ENCODE measurements at places on chromosomes 1 and 21.

DNA sequence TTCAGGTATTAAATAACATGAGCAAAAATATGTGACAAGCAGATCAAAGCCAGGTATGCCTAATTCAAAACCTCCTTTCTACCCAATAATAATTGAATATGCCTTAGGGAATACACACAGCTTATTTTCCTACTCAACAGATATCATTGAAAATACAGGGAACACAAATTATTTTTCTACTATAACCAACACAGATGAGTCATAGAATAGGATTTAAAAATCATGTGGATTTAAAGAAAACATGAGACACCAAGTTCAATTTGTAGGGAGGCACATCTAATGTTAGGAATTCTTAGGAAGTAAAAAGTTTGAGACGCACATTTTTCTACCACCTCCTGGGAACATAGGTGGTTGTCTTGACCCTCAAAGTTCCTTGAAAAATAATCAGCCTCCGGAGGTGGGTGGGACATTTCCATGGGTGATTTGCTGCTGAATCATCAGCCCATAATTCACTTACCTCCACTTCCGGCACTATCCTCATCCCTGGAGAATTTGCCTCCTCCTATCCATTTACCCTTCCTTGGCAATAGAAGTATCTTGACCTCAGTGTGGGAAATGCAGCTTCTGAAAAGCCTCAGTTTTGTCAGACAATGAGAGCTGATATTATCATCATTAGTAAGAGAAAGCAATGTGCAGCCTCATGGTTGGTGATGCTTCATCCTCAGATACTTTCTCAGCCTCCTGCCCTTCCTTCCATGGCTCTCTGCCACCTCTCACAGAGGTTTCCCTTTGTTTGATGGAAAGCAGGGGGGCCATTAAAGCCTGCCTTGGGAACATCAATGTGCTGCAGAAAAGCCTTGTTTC, 33.5 kb upstream of the RGS4 start:
- no peak for DNase-seq

GRCh38 chr1:150477733-150478132, 9.5 kb upstream of the TARS2 start:
- no peak for DNase-seq

GRCh38 chr1:230540421-230541155, 101.7 kb upstream of the COG2 start:
- no peak for DNase-seq

DNA sequence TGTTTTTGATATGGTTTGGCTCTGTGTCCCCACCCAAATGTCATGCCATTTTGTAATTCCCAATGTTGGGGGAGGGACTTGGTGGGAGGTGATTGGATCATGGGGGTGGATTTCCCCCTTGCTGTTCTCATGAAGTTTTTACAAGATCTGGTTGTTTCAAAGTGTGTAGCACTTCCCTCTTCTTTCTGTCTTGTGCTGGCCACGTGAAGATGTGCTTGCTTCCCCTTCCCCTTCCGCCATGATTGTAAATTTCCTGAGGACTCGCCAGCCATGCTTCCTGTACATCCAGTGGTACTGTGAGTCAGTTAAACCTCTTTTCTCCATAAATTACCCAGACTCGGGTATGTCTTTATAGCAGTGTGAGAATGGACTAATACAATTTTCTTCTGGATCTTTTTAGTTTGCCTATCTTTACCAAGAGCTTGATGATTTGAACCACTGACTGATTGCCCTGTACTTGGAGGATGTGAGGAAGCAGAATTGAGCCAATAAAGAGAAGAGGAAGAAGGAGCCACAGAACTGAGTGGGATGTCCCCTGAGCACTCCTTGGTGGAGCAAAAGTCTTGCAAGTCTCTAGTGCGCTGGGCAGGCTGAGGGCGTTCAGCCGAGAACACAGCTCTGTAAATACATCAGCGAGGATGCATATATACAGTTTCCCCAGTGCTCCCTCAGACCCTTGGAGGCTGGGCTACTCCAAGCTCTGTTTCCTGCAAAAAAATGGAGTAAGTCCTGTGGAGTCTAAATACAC, 102.6 kb downstream of the CYYR1 start:
- DNase-seq: no peak

GRCh38 chr1:203097001-203097400, 11.2 kb upstream of the MYOG start:
- no peak for DNase-seq

DNA sequence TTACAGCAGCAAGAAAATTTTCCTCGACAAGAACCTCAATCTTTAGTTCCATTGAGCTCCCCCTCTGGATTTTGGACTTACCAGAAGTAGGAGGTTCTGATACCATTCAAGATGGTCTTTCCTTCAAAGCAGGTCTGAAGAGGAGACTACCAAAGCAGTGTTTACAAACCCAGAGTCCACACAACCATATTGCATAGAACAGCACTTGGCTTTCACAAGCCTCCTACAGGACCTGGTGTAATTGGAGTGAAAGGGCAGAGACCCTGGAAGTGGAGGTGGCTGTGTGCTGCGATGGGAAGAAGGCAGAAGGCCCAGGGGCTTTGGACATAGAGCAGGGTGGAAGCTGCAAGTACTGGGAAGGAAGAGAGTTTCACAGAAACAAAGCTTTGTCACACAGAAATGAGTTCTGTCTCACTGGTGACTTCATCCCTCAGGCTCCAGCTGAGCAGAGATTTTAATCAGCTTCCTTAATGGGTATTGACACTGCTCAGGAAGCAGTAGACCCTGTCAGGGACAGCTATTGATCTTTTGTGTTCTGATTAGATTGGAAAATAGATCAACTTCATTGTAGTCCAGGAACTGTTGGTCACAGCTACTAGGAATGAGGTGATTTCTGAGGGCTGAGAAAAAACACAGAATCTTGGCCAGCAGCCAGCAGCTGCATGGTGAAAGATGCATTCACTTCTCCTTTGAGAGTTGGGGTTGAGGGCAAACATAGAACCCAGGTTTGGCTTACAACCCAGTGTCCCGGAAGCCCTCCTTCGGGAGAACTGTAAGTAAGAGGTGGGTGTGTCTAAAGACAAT, 124.0 kb downstream of the SYT2 start:
- DNase-seq: peak; percentile 41

DNA sequence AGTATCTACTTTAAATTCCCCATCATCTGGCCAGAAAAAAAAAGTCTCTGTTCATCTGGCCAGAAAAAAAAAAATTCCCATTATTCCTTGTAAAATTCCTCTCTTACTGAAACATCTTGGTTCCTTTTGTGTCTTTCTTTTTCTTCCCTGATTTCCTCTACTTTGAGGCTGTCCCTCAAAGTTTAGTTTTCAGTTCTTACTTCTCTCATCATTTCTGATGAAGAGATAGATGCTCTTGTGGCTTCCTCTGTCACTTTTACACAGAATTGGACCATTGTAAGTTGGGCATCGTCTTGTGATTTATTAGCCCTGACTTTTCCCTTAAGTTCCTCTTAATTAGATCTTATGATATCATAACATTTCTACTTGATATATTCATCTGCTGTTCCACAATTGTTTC, 6.5 kb downstream of the SOAT1 start:
- no peak for DNase-seq

DNA sequence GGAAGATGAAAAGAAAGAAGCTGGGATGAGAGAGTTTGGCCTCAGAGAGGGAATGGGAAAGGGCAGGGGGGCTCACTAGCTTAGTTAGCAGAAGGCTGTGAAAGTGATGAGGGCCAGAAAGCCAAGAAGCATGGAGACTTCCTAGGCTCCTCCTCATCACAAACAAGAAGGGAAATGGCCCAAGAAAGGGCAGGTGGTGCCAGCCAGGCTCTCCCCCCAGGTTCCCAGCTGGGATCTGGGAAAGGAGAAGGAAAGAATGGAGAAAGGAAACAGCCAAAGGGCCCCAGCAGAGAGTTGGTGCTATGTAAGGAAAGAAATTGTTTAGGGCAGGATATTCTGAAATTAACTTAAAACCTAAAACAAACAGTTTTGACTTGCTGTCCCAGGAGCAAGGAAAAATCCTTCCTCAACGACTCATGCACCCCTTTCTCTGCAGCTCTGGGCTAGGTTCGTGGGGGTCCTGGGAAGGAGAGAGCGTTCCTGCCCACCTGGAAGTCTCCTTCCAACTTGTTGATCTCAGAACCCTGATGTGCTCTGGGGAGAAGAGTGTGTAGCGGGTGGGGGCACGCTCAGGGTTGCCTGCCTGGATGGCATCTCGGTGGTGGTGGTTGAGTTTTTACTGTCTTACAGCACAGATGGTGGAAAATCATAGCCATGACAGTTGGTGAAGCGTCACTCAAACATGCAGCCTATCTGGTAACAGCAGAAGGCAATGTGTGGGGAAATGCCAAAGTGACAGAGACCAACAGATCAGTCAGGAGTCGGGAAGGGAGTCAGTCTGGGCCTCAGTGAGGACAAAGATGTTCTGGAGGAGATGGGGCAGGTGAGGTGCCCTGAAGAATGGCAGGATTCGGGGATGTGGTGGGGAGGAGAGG, 147.3 kb downstream of the CLIC6 start:
- DNase-seq: no peak

DNA sequence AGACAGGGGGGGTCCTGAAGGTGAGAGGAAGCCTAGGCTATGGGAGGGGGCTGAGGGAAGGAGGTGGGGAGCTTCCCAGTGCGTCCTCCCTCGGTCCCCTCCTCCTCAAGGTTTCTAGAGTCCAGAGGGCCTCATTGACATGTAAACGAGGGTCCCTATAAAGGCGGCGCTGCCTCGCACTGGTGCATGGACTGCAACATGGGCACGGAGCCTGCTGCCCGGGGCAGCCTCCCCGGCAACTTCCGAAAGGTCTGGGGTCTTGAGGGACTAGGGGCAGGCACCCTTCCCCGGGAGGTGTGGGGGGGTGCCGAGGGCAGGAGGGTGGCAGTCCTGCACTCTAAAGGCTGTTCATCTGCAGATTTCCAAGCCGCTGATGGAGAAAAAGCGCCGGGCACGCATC, at the start of gene HES3:
Gene HES3, plus strand, starts transcription at position 187 of the 400 bp plus-strand sequence. Its CDS starts 187 bp downstream, at position 374.
- DNase-seq: no peak

- DNase-seq: no peak
These were observed 59.5 kb downstream of the NTMT2 start for GRCh38 chr1:170205301-170205700.

DNA sequence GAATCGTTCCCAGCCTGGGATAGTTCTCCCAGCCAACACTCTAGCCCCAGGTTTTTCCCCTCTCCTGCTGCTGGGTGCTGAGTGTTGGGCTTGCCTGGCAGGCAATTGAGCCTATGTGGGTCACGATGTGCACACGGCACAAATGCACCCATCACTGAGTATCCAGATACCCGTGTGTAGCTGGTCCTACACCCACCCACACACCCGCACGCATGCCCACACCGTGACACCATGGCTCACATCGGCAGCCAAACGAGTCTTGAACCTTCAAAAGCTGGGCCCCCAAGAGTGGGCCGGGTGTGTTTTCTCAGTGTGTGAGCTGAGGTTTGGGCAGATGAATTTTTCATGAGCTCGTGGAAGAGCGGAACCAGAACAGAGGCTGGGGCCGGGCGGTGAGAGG, 188.5 kb downstream of the GRIK3 start:
- no peak for DNase-seq

- DNase-seq: no peak
These were observed 1334.5 kb upstream of the ADGRL4 start for GRCh38 chr1:80341021-80341420.

DNA sequence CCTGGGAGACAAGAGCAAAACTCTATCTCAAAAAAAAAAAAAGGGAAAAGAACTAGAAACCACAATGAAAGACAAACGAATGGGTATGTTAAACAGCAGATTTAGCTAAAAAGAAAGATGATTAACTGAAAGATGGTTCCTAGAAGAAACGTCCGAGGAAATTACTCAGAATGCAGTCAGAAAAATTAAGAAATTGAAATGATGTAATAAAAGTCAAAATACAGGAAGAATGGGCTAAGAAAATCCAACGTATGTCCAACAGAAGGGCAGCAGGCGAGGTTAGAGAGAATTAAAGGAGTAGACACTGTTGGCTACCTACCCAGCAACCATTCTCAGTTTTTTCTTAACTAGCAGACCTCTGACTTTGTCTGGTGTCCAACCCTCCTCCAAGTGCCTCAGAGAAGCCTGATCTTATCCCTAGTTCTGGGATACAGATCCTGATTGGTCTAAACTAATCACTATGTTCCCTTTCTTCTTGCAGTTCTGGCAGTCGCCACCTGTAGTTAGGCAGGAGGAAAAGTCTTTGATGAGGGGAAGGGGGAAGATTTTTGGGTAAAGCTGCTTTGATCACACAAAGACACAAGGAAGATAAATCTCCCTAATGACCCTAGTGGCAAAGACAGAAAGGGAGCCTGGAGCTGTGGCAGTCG, 25.7 kb downstream of the GPR161 start:
- no peak for DNase-seq

- no peak for DNase-seq
These were observed 18.6 kb upstream of the CHIA start for GRCh38 chr1:111272081-111272480.

DNA sequence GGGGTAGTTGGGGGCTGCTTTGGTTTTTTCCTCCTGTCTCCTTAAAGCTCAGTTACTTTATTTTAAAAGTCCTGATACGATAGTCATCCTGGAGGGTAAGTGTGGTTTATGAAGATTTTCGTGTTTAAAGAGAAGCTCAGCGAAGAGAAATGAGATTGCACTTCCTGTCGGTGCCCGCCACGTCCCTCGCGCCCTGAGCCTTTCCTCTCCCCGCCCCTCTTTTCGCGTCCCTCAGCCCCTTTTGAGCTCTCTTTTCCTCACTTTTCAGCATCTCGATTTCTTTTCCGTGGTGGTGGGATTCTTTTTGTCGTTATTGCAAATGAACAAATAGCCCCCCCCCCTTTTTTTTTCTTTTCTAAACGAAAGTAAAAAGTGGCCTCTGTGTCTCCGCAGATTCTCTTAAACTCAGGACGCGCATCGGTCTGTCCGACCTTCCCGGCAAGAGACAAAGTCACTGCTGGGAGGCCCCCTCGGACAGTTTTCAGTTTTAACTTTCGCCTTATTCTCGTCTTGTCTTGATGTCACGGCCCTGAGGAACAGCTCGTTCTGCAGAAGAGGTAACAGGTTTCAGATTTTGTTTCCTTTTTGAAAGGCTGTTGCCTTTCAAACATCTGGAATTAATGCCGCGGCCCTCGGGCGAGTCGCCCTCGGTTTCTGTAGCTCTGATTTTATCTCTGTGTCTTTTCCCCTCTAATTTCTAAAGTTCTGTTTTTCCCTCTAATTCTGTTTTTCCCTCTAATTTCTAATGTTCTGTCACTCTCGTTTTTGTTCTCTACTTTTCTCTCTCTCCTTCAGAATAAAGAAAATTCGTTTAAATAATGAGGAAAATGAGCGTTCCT, 1.0 kb upstream of the DMRTA2 start:
- peak; percentile 37 for DNase-seq

DNA sequence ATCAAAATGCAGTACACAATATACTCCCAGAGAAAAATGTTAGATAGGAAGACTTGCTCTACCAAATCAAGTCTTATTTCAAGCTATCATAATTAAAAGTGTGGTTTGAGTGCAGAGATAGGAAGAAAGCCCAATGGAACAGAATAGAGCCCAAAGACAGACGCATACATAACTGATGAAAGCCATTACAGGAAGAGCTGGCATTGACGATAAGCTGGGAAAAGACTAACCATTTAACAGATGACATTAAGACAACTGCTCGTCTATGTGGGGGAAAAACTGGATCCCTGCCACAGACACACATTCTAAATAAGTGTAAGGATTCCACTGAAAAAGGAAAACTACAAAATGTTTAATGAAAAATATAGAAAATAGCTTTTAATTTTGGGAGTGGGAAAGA, 85.5 kb downstream of the NGF start:
- peak; percentile 3 for DNase-seq

- peak; percentile 73 for DNase-seq
These were observed 1039.4 kb upstream of the B3GALT2 start for GRCh38 chr1:194225821-194226220.

- DNase-seq: peak; percentile 28
These were observed 1.4 kb downstream of the KTI12 start for GRCh38 chr1:52032124-52032784.
